Left renal cortex interstitium (tissue), 4 donors: ENCODE measurements at places on chromosomes 5 and 9. TPM values are rescaled to one million over a fixed set of nuclear protein-coding genes. Genes with fewer than 3 reads are reported as not detected.

- no peak for DNase-seq
Observed at GRCh38 chr5:143124593-143124992, 278.9 kb downstream of the NR3C1 start.

DNA sequence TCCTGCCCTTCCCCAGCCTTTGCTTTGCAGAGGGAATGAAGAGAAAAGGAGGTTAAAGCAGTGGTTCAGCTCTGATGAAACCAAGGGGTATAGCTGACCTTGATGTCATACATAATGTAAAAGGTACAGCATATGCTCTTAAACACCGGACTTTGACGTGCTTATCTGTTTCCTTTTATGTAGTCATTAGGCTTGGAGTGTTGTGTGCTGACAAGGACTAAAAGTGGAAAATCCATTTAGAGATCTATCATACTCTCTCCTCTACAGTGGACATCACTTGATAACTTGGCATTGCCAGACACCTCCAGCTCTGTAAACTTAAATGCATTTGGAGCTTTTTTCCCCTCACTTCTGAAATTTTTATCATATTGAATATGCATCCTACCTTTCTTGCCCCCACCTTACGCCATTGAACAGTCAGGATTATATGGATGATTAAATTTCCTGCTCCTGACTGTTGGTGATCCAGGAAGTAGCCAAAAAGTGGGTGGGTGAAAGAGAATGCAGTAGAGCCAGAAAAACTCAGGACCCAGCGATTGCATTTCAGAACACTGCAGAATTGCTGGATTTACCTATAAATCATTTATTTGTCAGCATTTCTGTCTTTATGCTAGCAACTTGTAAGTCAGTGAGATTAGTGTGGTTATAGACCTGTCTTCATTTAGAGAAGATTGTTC lies 4.1 kb downstream of the TNFAIP8 start:
- DNase-seq = no peak

GRCh38 chr9:129812385-129812784 lies 9.4 kb downstream of the TOR1B start:
- no peak for DNase-seq

MOB3B gene
- 21.2 TPM for polyA plus RNA-seq

CRHBP gene
- 19.2 TPM for polyA plus RNA-seq
